Activated naive CD8-positive, alpha-beta T cell treated with anti-CD3 and anti-CD28 coated beads, Interleukin-2, amount 50 U/mL, for 24 hours (primary cell): ENCODE measurements at places on chromosomes 2 and 18.

DNA sequence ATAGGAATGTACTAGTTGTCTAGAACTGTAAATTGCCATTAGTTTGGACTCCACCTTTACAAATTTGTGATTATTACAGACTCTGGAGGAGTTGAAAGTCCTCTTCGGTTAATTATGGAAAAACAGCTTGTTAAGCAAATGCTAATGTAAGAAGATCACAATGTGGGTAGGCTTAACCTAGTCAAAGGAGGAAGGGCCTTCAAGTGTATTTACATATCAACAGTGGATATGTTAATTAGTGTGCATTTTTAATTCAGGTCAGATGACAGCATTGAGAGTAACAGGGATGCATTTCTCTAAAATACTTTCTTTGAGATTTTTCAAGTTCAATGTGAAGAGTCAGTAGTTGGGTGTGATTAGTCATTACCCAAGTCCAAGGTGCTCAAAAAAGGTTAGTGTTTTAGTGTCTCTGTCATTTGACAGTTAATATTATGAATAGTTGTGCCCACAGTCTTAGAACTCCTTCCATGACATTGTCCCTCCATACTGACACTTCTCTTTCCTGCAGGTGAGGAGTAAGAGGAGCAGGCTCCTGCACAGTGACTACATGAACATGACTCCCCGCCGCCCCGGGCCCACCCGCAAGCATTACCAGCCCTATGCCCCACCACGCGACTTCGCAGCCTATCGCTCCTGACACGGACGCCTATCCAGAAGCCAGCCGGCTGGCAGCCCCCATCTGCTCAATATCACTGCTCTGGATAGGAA is 28.0 kb downstream of the CD28 start:
- DNase-seq, result no peak

- no peak for DNase-seq
These were observed 532.8 kb downstream of the FBXO15 start for GRCh38 chr18:73614812-73615211.

DNA sequence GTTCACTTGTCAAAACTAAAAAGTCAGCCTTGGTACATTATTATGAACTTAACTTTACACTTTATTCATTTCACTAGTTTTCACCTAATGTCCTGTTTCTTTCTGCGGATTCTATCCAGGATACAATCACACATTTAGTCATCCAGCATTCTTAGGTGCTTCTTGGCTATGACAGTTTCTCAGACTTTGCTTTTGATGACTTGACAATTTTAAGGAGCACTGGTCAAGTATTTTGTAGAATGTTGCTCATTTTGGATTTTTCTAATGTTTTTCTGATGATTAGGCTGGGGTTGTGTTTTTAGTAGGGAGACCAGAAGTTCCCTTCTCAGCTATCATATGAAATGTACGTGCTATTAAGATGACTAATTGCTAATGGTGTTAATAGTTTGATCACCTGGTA is 601.2 kb downstream of the LRRTM4 start:
- DNase-seq, result no peak

- peak; percentile 64 for DNase-seq
These were observed 45.5 kb upstream of the LDAH start for GRCh38 chr2:20868377-20868776.

DNA sequence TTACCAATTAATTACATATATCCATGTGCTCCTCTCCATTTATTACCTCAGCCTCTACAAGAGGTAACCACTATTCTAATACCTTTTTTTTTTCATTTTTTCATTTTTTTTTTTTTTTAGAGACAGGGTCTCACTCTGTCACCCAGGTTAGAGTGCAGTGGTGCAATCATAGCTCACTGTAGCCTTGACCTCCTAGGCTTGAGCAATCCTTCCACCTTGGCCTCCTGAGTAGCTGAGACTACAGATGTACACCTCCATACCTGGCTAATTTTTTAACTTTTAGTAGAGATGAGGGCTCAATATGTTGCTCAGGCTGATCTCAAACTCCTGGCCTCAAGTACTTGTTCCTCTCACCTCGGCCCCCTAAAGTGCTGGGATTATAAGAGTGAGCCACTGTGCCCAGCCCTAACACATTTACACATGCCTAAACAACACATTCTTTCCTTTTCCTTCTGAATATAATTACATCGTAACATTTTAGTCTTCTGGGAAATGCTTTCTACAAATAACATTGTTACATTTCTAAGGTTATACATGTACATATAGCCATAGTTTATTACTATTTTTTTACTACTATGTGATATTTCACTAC is 10.5 kb downstream of the PPIL3 start:
- no peak for DNase-seq

GRCh38 chr18:36862182-36862581 is 33.3 kb downstream of the KIAA1328 start:
- DNase-seq, result no peak

DNA sequence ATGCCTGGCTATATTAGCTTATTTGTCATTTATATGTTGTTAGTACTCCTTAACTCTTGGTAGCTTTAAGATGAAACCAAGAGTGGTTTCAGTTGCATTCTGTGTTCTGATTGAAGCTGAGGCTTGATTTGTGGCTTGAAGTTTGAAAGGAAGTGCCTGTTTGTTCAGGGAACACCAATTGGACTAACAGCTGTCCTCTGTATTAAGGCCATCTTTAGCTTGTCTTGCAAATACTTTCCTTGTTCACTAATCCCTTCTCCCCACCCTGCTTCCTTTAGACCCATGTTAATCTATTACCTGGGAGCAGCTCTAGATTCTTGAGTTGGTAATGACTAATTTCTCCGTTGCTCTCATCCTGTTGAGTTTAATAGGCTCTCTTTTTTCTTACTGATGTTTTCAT is 13.4 kb downstream of the ITGA6 start:
- no peak for DNase-seq

- DNase-seq, result no peak
These were observed 135.3 kb upstream of the SH3BP4 start for GRCh38 chr2:234816491-234816890.

- no peak for DNase-seq
These were observed 658.2 kb downstream of the NUP35 start for GRCh38 chr2:183782436-183782835.

DNA sequence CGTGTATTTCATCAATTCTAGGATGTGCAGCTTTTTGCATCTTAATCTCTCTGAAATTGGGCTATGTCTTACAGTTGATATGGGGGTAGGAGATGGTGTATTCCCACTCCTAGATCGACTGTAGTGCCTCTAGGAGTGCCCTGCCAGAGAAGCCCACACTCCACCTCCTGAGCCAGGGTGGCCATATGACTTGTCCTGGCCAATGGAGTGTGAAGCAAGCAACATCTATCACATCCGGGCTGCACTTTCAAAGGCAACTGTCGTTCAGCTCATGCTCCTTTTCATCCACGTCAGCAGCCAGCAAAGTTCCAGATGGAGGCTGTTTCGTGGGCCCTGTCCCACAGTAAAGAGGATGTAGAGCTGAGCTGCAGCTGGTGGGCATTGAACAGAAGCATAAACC is 149.4 kb upstream of the SLC1A4 start:
- DNase-seq, result no peak

- no peak for DNase-seq
These were observed 16.6 kb downstream of the EPHA4 start for GRCh38 chr2:221555494-221555846.

DNA sequence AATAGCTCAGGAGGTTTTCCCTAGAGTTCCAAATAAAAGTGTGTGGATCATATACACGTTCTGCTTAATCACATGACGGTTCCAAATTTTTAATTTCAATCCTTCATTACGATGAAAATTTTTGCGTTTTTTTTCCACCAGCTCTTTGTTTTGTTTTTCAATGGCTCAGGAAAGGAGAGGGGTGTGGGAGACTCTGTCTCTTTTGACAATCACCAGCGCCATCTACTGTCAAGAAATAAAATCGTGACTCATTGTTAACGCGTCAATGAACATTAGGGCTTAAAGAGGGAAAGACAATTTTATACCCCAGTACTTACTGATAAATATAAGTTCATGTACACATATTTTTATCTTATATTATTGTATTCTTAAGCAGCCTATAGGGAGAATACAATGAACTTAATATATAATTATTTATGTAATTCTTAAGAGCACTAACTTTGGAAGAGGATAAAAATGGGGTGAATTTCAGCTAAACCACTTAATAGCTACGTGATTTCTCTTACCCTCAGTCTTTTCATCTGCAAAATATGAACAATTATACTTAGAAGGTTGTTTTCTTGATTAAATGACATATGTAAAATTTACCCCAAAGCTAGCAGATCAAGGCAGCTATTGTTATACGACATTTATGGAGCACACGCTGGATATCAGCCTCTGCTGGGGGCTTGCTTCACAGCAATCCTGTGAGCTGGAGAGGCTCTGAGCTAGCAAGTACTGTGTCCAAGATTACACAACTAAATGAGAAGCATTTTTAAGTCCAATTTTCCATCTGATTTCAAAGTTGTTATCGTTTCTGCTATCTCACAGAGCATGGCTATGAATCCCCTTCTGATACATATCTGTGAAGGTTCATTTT is 47.4 kb upstream of the RMDN2 start:
- DNase-seq, result no peak

- DNase-seq, result no peak
These were observed 1506.2 kb upstream of the NXPH2 start for GRCh38 chr2:140286377-140286776.

DNA sequence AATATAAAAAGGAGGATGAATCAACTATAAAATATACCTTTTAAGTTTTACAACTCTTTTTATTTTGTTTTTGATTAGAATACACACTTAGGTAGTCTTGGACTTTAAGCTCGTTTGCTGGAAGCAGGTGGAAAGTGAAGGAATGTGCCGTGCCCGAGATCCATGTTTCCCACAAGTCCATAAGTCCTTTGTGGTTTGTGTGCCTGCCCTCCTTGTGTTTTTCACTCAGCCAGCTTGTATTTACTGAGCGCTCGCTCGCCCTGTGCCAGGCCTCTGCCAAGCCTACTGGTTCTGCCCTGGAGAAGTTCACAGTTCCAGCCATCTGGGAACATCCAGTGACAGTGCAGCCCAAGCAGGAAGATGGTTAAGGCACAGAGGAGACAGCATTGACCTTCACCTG is 142.6 kb downstream of the MGAT5 start:
- no peak for DNase-seq

GRCh38 chr2:232626584-232626983 is 6.8 kb upstream of the EFHD1 start:
- DNase-seq, result no peak

DNA sequence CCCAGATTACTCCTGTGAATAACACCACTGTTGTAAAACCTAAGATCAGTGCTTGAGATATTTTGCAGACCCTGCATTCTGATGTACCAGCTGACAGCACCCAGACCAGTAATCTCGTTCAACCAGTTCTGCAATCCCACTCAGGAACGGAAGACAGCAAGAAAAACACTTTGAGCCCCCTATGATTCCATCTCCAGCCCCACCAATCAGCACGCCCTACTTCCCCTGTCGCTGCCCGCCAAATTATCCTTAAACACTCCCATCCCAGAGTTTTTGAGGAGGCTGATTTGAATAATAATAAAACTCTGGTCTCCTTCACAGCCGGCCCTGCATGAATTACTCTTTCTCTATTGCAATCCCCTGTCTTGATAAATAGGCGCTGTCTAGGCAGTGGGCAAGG is 173.9 kb upstream of the CDH2 start:
- DNase-seq, result no peak

- no peak for DNase-seq
These were observed 19.5 kb upstream of the DTNB start for GRCh38 chr2:25692737-25693445.

GRCh38 chr18:11274144-11274794 is 124.9 kb upstream of the PIEZO2 start:
- DNase-seq, result no peak

GRCh38 chr18:78704971-78705461 is 274.6 kb upstream of the SALL3 start:
- no peak for DNase-seq

- no peak for DNase-seq
These were observed 148.4 kb downstream of the HDAC4 start for GRCh38 chr2:239252393-239252792.

- no peak for DNase-seq
These were observed 32.8 kb downstream of the SRBD1 start for GRCh38 chr2:45578056-45578843.

GRCh38 chr2:26584191-26584590 is 57.0 kb downstream of the CIB4 start:
- DNase-seq, result no peak

DNA sequence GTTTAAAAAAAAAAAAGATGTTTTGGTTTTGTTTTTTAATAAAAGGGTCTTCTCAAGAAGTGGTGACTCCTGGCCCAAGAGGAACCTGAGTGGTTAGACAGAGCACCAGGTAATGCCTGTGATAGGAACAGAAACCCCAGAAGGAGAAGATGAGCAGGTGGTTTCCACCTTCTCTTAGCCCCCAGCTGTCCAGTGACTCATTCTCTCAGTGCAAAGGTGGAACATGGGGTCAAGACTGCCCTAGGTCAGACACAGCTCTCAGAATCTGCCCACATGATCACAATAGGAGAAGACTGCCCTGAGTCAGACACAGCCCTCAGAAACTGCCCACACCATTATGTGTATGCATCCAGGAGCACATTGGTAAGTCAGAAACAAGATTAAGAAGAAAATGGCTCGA is 61.8 kb downstream of the TBC1D8 start:
- DNase-seq, result peak; percentile 2

DNA sequence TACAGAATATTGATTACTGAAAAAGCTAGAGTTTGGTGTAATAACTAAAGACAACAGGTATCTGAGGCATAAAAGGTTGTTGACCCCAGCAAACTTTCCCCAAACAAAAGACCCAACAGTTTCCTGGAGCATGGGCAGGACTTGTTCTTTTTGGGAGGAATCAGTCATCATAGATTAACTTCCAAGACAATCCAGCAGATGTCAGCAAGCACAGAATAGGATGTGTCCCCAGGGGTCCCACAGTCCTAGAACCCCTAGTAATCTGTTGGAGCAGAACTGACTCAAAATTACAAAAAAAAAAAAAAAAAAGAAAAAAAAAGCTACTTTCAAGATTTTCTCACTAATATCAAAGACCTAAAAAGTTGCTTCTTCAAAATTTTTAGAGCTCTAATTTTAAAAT is 564.7 kb upstream of the SLC39A10 start:
- DNase-seq, result no peak

GRCh38 chr2:201536754-201537153 is 85.2 kb downstream of the STRADB start:
- DNase-seq, result no peak

- DNase-seq, result no peak
These were observed 9.3 kb downstream of the MRPL19 start for GRCh38 chr2:75655861-75656260.

- no peak for DNase-seq
These were observed 463.7 kb upstream of the RGPD4 start for GRCh38 chr2:107362993-107363392.

GRCh38 chr2:238945433-238946150 is 97.7 kb downstream of the TWIST2 start:
- DNase-seq, result no peak

- no peak for DNase-seq
These were observed 97.3 kb upstream of the ST6GAL2 start for GRCh38 chr2:106983305-106983704.

- no peak for DNase-seq
These were observed 162.6 kb upstream of the SLC39A10 start for GRCh38 chr2:195494451-195494850.

- DNase-seq, result no peak
These were observed 65.8 kb downstream of the FAM161A start for GRCh38 chr2:61787941-61788563.

GRCh38 chr2:213098612-213099011 is 52.8 kb downstream of the IKZF2 start:
- DNase-seq, result no peak

GRCh38 chr2:30691948-30692828 is 115.1 kb downstream of the CAPN13 start:
- DNase-seq, result no peak
